ENCODE measurements at places on chromosomes 5 and 9. TPM values are rescaled to one million over a fixed set of nuclear protein-coding genes. Genes with fewer than 3 reads are reported as not detected.

The BRINP1 gene
- under 0.01 TPM for total RNA-seq

The MYOT gene
- not detected for total RNA-seq

The CCL28 gene
- 1.3 TPM for total RNA-seq

The CCNJL gene
- 0.86 TPM for total RNA-seq

Measured in fibroblast of villous mesenchyme (primary cell).